ENCODE measurements at places on chromosomes 3 and 15.

GRCh38 chr15:101113114-101114005, 138.5 kb downstream of the CHSY1 start:
- DNase-seq, result no peak

- DNase-seq, result no peak
These were observed 133.9 kb upstream of the SKOR1 start for GRCh38 chr15:67691450-67691849.

- DNase-seq, result no peak
These were observed 87.3 kb upstream of the SNRK start for GRCh38 chr3:43198791-43199644.

DNA sequence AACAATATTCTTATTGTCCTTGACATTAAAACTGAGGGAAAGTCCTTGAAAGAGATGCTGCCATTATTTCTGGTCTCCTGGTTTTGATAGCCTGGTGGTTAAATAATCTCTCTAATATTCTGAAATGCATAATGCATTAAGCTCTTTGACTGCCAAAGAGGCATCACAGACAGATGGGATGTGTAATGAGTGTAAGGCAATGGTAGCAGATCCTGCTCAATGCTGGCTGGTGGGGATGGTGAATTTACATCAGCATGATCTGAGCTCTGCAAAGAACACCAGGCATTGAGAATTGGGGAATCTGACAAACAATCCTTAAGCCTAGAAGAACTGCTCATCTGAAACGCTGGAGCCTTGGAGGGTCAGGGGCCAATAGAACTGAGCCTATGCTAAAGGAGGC, 528.6 kb upstream of the LMCD1 start:
- no peak for DNase-seq

DNA sequence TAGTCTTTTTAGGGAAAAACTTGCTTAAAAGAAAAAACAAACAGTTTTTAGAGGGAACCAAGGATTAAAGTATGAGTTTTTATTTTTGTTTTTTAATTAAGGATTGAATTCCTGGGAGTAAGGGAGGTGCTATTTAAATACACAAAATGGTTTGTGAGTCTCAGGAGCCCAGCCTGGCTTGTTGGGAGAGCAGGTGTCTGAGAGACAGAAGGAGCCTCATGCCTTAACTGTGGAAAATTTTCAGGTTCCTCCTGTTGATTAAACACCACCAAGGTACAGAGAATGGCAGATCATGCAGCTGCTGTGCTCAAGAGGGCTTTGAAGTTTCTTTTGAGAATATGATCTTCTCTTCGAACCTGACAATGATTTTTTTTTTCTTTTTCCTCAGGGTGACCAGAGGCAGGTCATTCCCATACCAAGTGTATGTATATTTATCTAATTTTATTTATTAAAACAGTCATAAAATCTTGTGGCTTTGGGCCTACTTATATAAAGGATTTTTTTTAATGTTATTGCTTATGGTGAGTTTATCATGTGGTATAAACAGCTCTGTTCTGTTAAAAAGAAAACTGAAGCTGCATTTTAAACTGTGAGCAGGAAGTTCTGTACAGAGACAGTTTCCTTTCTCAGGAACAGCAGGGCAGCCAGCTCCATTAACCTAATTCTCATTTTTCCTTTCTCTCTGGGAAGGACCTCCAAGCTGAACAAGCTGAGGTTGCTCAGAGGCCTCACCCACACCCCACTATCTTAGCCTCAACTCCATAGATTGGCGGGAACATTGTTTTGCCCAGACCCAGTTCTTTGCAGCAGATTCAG, 33.7 kb upstream of the VILL start:
- no peak for DNase-seq

GRCh38 chr3:47003461-47004368, 24.2 kb downstream of the NBEAL2 start:
- DNase-seq, result no peak

- no peak for DNase-seq
These were observed 4.5 kb upstream of the SEMA3B start for GRCh38 chr3:50264383-50264963.

GRCh38 chr3:30353711-30354467, 252.5 kb upstream of the TGFBR2 start:
- no peak for DNase-seq

DNA sequence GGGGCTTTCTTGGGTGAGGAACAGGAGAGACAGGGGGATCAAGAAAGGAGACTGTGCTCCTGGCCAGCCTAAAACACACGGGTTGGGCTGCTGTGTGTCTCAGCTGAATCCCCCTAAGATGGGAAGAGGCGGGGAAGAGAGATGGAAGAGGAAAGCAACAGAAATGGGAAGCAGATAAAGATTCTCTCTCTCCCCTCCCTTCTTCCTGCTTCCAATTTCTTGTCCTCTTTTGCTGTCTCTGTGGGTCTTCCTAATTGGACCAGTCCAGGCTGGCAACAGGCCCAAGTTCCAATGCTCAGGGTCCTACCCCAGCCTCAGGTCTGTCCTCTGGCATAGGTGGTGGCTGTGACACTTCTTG, 7.1 kb downstream of the ISLR2 start:
- DNase-seq, result no peak

DNA sequence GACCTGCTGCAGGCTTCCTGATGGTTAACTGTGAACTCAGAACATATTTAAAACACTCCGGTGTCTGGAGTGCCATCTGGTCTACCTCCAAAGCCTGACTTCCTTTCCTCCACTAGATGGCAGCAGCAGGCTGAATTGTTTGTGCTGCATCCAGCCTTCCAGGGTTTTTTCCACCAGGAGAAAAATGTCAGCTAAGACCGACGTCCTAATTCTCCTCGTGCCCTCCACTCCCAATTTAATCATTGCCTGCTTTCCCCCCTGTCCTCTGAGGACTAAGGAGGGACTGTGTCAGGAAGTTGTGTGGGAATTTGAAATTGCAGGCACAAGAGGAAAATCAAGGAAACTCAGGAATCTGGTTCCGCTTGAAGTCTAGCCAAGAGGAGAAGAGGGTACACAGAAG, 165.2 kb upstream of the UMPS start:
- DNase-seq, result no peak

DNA sequence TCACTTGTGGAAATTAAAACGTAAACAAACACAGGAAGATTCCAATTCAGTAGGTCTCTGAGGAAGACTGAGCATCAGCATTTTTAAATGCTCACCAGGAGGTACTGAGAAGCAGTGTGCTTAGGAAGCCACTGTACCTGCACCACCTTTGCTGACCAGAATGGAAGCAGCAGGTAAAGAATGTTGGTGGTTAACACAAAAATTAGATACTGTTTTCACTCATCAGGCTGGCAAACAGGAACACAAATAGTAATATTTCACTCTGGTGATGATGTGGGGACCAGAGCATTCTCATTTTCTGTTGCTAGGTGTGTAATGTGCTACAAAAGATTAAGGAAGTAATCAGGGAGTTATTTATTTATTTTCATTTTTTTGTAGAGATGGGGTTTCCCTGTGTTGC, 29.9 kb upstream of the GHSR start:
- no peak for DNase-seq

DNA sequence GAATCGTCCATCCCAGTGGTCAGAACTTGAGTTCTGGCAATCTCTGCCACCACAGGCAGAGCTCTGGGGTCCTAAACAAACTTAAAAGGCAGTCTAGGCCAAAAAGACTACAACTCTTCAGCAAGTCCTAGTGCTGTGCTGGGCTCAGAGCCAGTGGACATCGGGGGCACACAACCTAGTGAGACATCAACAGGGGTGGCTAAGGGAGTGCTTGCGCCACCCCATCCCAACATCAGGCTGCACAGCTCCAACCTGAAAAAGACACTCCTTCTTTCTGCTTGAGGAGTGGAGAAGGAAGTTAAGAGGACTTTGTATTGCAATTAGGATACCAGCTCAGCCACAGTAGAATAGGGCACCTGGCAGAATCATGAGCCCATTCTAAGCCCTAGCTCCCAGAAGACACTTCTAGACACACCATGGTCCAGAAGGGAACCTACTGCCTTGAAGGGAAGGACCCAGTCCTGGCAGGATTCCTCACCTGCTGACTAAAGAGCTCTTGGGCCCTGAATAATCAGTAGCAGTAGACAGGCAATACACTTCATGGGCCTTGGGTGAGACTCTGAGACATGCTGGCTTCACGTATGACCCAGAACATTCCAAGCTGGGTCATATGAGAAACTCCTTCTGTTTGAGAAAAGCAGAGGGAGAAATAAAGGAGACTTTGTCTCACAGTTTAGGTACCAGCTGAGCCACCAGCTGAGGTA, 72.0 kb downstream of the TFDP2 start:
- no peak for DNase-seq

DNA sequence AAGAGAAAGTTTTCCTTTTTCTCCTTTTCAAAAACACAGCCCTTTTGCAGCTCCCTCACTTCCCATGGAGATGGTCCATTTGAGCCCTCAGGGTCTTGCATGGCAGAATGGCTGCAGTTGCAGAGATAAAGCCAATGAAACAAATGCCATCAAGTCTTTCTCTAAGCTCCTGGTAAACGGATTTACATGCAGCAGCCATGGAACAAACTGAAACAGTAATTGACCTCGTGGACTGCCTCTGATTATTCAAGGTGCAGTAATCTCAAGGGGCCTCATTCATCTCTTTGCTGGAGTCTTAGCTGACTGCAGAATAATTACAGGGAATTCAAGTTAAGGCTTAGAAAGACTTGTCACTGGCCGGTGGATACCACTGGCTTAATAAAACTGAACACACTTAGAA, 125.1 kb downstream of the SQOR start:
- no peak for DNase-seq

DNA sequence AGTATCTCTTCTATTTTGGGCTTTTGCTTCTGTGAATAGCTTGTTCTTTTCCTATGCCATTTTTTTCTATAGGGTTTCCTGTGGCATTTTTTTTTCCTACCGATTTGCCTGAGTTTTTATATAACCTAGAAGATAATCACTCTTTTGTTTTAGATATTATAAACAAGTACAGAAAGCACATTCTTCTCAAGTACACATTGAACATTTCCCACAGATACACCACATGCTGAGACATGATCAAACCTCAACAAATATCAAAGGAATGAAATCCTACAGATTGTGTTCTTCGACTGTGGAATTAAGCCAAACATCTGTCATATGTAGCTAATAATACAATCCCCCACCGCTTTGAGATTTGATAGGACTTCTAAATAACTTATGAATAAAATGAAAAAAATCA, 9.1 kb upstream of the FEM1B start:
- no peak for DNase-seq

- DNase-seq, result peak; percentile 22
These were observed 42.9 kb downstream of the IDH2 start for GRCh38 chr15:90059208-90059985.

- no peak for DNase-seq
These were observed 38.7 kb upstream of the CSPG5 start for GRCh38 chr3:47617086-47618010.

DNA sequence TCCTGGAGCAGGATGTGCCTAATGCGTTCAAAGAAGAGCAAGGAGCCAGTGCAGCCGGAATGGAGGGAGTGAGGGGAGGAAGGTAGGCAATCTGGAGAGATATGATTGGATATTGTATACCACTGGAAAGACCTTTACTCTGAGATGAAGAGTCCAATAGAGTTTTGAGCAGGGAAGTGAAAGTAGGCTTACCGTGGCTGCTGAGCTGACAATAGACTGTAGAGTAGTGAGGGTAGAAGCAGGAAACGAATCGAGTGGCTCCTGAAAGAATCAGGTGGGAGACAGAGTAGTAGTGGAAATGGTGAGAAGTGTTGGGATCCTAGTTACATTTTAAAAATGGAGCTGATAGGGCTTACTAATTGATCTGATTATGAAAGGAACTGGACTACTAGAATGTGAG, 51.8 kb upstream of the NUDT16 start:
- DNase-seq, result no peak

GRCh38 chr3:134809427-134810051, 14.5 kb downstream of the EPHB1 start:
- DNase-seq, result no peak

DNA sequence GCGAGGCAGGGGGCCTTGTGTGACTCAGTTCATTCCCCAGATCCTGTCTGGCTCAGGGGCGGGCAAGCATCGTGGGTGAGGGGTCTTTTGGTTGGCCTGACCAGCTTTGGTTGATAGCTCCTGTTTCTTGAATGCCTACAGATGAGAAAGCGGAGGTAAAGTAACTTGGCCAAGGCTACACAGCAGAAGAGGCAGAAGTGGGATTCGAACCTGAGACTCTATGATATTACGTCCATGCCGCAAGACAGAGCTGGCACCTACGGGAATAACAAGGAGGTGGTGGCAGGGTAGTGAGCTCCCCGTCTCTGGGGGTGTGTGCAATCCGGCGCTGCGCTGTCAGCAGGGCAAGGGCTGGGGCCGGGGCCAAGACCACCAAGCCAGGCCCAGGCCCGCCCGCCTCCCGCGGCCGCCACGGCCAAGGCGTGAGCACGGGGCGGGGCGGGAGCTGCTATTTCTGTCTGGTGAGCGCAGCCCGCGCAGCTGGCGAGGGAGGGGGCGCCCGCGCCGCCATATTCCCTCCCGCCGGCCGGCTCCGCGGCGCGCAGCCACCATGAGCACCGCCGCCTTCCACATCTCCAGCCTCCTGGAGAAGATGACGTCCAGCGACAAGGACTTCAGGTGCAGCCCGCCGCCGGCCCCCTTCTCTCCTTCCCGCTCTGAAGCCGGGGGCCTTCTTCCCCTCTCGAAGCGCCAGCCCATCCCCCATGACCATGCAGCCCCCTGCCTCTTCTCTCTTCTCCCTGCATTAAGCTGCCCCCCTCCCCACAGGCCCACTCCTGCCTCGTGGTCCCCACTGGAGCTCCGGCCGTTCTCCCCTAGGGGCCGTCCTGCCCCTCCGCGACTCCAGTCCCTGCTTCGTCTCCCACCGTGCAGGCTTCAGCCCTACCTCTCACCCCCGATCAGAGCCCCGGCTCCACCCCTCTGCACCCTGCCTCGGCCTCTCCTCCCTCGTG, at the start of gene CAND2:
Gene CAND2 (plus strand): TSS at position 510 of the 953 bp plus-strand sequence. CDS start 41 bp downstream, at position 551.
- DNase-seq, result peak; percentile 4

GRCh38 chr3:25863011-25863415, 73.1 kb downstream of the OXSM start:
- DNase-seq, result no peak

GRCh38 chr3:17738921-17739320, 3.5 kb downstream of the TBC1D5 start:
- DNase-seq, result no peak

GRCh38 chr3:49650177-49650576, 24.0 kb upstream of the APEH start:
- DNase-seq, result no peak

DNA sequence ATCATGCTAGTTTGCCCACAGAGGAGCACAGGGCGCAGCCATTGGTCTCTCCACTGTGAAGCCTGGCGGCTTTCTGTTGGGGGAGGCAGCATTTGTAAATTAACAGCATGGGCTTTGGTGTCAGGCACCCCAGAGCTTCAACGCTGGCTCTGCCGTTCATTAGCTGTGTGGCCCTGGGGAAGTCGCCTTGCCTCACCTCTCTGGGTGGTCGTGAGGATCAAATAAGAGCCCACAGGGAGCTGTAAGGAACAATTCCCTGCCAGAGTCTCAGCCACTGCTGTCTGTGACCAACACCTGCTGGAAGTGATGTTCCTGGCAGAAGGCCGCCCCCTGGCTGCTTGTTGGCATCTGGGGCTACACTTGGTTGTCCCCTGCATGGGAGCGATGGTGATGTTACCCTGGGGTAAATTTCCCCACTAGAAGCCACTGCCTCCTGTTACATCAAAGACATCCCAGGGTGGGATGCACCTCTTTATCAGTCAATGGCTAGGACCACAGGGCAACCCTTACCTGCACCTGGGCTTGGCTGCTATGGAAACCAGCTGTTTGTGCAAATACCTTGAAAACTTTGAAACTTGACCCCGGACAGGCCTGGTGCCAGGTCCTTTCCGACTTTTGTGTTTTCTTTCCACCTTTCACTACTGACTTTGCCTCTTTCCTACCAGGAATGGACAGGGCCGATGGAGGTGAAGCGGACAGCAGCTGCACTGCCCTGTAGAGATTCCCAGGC, 36.9 kb downstream of the DNASE1L3 start:
- peak; percentile 24 for DNase-seq

- no peak for DNase-seq
These were observed 39.3 kb downstream of the EDEM1 start for GRCh38 chr3:5226783-5227182.

All from activated naive CD4-positive, alpha-beta T cell (primary cell).